ENCODE measurements at places on chromosomes 3 and 15.

DNA sequence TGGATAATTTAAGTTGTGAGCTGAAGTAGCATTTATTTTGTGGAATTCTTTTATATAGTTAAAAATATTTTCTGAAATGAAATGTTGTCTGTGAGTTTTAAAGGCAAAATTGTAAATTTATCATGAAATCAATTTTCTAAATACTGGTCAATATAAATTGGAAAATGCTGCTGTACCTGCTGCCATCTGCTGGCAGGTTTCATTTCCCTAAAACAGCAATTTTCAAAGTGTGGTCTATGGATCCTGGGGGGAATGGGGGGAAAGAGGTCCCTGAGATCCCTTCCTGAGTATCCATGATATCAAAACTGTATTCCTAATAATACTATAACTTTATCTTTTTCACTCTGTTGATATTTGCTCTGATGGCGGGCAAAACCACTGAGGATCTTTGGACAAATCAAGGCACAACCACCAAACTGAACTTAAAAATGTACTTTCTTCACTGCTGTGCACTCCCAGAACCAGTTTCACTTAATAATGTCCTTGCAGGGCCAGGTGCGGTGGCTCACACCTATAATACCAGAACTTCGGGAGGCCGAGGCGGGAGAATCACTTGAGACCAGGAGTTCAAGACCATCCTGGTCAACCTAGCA, 17.2 kb upstream of the CCR4 start:
- DNase-seq = peak; percentile 40

DNA sequence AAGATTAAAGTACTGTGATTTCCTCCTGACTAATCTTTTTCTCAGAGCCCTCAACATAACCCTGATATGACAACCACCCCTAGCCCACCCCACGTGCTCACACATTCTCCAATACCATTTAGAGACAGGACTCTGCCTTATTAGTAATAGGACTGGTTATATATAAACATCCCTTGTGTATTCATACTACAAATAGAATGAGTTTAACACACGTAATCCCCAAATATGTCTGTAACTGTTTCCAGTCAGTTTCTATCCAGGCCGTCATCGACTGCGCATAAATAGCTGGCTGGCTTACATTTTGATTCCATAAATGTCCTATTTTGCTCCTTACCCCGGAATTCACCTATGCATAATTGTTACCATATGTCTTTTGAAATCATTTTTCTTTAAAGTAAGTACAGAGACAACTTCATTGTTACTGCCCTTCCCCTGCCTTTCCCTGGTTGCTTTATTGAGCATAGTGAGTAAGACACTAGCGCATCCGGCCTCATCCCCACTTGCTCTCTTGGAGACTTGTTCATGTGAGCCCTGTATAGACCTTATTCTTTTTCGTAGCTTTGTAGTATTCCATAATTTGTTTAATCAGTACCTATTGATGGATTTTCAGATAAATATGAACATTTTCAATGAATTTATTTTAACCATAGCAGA, 3.5 kb upstream of the P2RY14 start:
- DNase-seq = peak; percentile 16

GRCh38 chr15:89077750-89078149, 10.5 kb upstream of the ABHD2 start:
- DNase-seq = no peak

DNA sequence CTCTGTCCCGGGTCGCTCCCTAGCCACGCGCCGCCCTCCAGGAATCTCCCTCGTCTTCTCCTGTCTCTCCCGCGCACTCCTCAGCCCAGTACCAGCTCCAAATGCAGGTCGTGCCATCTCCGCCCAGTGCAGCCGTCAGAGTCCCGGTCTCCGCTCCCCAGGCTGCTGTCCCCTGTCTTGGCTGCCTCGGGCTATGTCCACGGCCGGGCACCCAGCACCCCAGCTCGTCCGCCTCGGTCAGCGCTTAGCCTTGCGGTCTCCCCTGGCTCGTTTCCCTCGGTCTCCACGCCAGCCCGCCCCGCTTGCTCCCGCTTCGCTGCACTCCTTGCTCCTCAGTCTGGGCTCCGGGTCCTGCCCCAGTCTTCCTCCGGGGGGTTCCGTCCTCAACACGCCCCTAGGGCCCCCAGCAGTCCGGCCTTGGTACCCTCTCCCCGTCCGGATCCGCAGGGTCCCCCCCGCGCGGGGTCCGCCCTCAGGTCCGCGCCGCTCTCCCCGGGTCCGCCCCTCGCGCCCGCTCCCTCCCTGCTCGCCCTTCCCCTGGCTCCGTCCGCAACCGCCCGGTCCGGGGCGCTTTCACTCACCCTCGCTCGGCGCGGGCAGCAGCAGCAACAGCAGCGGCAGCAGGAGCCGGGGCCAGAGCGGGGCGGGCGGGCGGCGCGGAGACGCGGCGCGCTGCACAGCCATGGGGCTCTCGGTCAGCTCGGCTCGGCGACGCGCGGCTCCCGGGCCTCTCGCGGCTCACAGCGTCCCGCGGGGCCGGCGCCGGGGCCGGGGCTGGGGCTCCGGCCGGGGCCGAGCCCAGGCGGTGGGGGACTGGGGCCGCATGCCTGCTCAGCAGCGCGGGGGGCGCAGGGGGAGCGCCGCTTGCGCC, 462 bp downstream of the IGDCC3 start:
- DNase-seq = no peak

DNA sequence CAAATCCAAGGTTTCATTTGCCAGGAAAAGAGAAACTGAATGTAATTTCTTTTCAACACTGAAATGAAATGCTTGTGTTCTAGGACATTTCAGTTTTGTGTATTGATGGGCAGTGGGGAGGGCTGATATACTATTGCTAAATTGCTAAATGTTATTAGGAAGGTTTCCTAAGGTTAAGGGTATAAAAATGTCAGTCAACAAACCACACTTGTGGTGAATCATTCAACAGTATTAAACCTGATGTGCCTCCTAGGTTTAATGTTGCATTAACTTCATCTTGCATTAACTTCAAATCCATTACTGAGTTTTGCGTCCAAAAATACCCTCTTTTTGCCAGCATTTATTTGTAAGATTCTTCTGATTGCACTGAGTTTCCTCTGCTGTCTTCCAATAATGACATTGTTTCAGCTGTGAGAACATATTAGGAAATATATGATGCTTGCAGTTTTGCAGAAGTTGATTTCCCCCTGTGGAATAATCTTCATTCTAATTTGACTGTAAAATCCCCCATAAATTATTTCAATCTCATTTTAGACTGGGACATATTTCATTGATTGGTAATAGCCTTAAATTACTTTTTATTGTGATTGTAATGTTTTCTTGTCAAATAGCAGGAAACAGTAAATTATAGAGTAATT, 758.3 kb downstream of the GBE1 start:
- no peak for DNase-seq

- peak; percentile 40 for DNase-seq
Observed at GRCh38 chr15:88894819-88895767, at the start of gene HAPLN3. Gene HAPLN3 (minus strand): TSS chr15:88895544. CDS start chr15:88887298, 8,246 bp downstream.

GRCh38 chr3:100114413-100115030, at the start of gene FILIP1L:
Gene FILIP1L (minus strand): TSS chr3:100114501.
- no peak for DNase-seq

DNA sequence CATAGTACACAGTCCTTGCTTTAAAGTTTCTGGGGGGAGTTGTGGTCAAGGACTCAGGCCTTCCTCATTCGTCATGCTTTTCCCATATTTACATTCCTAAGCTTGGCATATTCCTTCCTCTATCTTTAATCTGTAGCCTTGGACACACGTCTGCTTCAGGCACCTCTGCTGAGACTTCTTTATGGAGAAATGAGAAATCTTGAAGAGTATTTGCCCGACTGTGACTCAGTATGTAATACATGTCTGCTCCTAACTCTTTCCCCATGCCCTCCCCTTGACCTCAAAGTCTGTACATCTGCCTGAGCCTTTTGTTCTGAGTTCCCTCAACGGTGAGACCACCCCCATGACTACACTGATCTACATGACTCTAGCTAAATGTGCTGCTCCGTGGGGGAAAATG, 246.1 kb downstream of the SI start:
- no peak for DNase-seq

- DNase-seq = no peak
Observed at GRCh38 chr15:89899951-89900567, 6.3 kb upstream of the AP3S2 start.

GRCh38 chr3:195239121-195239520, 31.8 kb downstream of the XXYLT1 start:
- DNase-seq = no peak

DNA sequence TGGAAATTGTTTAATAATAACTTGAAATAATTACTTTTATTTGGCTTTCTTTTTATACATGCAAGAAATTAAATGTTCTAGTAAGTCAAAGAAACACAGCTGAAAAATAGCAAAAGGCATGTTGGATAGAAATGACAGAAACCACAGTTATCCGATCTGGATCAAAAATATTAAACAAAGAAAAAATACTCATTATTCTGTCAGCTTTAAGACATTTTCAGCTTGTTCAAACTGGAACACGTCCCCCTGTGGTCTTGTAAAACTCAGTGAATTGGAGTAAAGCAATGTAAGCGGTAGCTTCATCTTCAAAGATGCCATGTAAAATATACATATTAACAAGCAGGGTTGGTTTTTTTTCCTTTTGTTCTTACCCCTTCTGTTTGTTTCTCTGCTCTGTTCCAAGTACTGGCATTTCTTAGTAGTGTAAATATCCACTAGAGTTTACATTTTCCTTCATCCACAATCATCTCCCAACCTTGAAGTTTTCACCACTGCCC, 223.4 kb downstream of the IGSF11 start:
- DNase-seq = no peak

GRCh38 chr3:126924458-126924857, 58.5 kb upstream of the PLXNA1 start:
- DNase-seq = no peak

GRCh38 chr15:45200799-45201556, 13.2 kb upstream of the SHF start:
- peak; percentile 84 for DNase-seq

- peak; percentile 81 for DNase-seq
Observed at GRCh38 chr3:133301194-133301593, 98.7 kb upstream of the BFSP2 start.

DNA sequence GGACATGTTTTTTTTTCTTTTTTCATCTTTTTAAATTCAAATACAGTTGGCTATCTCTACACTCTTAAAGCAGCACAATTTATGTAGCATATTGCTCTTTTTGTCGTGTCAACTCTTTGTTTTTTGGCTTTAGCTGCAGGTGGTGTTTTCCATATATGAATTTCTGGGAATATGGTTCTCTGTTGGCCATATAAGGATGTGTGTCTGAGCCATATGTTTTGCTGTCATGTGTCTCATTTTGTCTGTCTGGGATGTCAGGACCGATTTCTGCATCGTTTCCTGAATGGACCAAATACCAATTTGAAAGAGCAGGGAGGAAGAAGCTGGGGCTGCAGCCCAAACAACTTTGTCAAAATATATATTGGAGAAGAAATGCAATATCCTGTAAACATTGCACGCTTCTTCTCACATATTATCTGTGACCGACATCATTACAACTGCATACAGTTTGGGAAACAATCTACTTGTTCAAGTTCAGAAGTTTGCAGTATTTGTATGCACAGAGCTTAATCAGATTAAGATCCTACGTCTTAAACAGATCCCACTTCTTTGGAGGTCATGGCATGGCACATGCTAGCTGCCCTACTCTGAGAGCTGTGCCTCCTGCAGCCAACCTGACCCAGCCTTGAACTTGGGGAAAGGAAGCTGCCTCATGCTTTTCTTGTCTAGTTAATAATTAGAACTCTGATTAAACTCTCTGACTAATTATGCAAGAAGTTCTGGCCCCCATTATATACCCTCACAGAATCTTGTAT, 4.0 kb upstream of the SATB1 start:
- DNase-seq = no peak

GRCh38 chr3:10549617-10550230, 44.3 kb upstream of the ATP2B2 start:
- no peak for DNase-seq

- DNase-seq = no peak
Observed at GRCh38 chr3:11917051-11917450, 70.4 kb upstream of the TAMM41 start.

GRCh38 chr3:30227571-30228301, 378.7 kb upstream of the TGFBR2 start:
- peak; percentile 97 for DNase-seq

GRCh38 chr3:194470615-194471014, 16.2 kb downstream of the ATP13A3 start:
- no peak for DNase-seq

DNA sequence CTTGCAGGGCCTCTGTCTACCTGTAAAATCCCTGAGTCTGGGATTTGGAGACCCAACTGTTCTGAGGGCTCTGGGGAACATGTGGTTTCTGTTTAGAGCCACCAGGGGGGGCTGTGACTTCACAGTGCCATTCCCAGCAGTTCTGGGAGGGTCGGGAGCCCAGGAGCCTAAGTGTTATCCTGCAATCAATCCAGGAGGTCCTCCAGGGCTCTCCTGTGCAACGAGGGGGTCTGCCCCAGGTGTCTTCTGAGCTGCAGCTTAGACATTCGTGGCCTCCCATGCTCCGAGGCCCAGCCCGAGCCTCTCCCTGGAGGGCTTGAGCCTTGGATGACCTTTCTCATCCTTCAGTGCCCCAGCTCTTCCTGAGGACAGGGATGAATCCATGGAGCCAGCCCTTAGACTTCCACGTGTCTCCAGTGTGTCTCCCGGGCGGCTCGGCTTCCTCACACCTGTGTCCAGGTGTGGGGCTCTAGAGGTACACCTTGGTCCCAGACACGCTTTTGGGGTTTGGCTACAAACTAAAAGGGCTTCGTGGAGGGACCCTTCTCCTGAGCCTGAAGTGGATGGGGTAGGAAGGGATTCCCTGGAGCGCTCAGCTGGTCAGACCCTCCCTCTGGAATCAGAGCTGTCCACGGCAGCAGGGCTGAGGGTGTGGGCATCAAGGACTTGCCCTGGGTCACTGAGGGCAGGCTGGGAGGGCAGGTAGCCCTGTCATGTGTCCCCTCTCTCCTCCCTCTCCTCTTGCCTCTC, 20.3 kb upstream of the ABTB1 start:
- peak; percentile 65 for DNase-seq

GRCh38 chr3:121836064-121836463, 1.1 kb downstream of the EAF2 start:
- DNase-seq = no peak

DNA sequence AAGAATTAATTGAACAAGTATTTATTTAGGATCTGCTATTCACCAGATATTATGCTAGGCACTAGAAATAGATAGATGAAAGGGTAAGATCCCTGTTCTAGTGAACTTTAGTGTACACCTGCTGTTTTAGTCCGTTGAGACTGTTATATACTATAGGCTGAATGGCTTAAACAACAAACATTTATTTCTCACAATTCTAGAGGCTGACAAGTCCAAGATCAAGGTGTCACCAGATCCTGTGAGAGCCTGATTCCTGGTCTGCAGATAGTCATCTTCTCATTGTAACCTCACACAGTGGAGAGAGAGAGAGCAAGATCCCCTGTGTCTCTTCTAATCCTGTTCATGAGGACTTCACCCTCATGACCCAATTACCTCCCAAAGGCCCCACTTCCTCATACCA, 281.4 kb upstream of the KCNH8 start:
- DNase-seq = no peak

DNA sequence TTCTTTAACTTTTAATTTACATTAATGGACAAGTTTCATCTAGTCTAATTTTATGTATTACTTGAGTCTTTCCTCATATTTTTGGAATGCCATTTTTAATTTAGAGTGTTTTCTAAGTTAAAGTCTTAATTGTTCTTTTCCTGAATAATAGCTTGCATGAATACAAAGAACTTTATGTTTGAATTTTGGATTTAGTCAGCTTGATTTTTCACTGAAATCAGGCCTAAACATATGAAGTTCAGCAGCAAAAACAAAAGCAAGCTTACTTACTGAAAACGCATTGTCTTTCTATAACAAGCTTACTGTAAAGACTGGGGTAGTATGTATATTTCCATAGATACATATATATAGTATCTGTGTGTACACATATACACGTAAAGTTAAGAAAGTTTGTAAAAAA, 126.0 kb downstream of the ZBTB20 start:
- DNase-seq = no peak

- DNase-seq = no peak
Observed at GRCh38 chr3:64556046-64556445, 131.8 kb downstream of the ADAMTS9 start.

Data from fibroblast of pulmonary artery (primary cell).